Activated CD4-positive, alpha-beta T cell treated with anti-CD3 and anti-CD28 coated beads for 36 hours (primary cell): ENCODE measurements at places on chromosomes 6 and 20. TPM values are rescaled to one million over a fixed set of nuclear protein-coding genes. Genes with fewer than 3 reads are reported as not detected.

The CFAP61 gene
- 0.51 TPM for total RNA-seq

The TREM2 gene
- not detected for total RNA-seq

The TRERF1 gene
- total RNA-seq, result 12.2 TPM

The SLC26A8 gene
- total RNA-seq, result not detected

DNA sequence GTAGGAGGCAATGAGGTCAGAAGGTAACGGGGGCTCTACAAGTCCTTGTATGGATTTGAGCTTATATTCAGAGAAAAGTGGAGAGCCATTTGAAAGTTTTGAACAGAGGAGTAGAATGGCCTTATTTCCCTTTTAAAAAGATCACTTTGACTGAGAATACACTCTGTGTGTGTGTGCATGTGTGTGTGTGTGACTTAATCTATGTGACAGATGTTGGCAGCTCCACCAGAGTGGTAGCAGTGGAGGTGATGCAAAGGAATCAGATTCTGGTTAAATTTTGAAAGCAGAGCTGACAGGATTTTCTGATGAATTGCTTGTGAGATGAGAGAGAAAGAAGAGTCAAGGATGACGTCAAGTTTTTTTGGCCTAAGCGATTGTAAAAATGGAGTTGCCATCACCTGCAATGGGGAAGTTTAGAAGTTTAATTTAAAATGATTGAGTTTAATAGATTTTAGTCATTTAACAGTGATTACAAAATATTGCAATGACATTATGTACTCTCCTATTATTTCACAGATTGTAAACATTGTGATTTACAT is 172.2 kb upstream of the HEY2 start:
- DNase-seq, result no peak

DNA sequence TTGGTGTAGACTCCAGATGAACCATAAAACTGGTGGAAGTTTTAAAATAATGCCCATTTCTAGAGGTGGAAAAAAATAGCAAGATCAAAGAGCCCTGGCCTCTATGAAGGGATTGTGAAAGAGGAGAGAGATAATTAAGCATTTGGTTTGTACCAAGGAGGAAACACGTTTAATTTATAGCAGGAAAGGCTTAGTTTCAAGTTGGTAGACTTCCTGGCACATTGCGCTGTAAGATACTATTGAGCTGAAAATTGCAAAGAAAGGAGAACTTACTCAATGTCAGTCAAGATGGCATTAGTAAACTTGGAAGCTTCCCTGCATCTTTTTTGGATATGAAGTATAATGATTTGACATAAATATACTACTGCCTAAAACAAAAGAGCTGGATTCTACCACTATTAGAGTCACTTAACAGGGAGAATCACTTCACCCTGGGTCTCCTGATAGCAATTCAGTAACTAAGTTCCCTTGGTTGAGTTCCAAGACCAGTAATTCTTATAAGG is 24.4 kb downstream of the MARCKS start:
- DNase-seq, result no peak

DNA sequence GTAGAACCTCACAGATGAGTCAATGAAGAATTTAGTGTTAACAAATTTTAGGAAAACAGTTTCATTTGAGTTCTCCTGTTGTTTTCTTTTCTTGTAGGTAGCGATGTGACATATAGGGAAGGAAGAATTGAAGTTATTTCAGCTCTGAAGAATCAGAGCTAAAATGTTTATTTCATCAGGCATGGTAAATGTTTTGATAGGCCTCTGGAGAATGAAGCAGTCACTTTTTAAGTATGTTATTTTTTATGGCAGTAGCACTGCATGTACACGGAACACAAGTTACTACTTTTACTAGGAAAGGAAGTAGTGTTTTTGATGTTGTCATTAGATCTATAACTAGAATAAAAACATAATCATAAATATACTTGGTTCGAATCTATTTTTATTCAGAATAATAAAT is 1357.3 kb upstream of the CITED2 start:
- no peak for DNase-seq

GRCh38 chr20:47665221-47665991 is 119.9 kb downstream of the SULF2 start:
- no peak for DNase-seq

GRCh38 chr6:14804785-14805210 is 441.1 kb upstream of the JARID2 start:
- DNase-seq, result no peak

DNA sequence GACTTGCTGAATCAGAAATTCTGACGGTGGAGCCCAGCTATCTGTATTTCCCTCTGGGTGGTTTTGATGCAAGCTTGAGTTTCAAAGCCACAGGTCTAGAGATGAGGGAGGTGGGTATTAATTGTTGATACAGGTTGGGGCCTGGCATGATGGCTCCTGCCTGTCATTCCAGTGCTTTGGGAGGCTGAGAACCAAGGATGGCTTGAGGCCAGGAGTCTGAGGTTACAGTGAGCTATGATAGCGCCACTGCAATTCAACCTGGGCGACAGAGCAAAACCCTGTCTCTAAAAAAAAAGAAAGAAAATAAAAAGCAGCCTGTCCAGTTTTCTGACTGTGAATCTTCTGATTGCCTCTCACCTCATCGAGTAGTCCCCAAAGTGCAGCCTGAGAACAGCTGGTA is 184.8 kb upstream of the SASH1 start:
- no peak for DNase-seq

GRCh38 chr6:123547216-123547978 is 89.4 kb downstream of the TRDN start:
- DNase-seq, result no peak

DNA sequence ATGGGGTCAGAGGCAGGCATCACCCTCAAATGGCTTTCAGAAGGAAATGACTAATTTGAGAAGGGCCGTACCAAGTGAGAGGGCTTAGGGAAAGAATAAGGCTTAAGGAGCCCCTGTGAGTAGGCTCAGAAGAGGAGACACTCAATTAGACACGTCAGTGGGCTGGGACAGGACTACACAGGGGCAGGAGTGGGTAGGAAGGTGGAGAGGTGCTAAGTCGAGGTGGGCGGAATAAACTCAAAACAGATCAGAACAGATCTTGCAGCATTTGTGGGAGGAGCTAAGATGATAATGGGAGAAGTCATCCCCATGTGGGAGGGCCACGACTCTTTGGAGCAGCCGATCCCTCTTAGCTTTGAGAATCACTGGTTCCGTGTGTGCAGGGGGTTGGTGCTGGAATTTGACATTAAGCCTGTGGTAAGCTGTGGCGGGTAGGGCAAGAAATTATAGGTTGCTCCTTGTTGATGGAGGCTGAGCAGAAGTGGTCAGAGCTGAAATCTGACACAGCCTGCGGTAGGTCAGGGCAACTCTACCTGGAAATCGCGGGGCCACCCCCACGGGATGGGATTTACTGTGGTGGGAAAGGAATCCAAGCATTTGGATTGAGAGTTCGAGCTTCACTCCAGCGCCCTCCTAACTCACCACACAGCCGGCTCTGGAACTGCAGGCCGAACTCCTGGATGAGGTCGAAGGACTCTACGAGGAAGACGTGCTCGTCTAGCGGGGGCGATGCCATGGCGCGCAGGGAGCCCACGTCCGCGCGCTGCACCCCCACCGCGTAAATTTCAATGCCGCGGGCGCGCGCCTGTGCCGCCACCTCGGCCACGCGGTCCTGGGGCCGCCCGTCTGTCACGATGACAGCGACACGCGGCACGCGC is 2.8 kb upstream of the RBPJL start:
- DNase-seq, result peak; percentile 33

- DNase-seq, result no peak
Measured at GRCh38 chr6:33607126-33607783, 13.9 kb upstream of the ITPR3 start.

GRCh38 chr6:54248319-54248718 is 59.9 kb upstream of the TINAG start:
- no peak for DNase-seq

- DNase-seq, result no peak
Measured at GRCh38 chr6:47478233-47479139, 897 bp downstream of the CD2AP start.

- DNase-seq, result no peak
Measured at GRCh38 chr20:19710336-19711120, 47.5 kb upstream of the RIN2 start.
